A549 treated with CpdA at 1 μM for 4 hours (cell line): ENCODE measurements at places on chromosomes 6 and 20. TPM values are rescaled to one million over a fixed set of nuclear protein-coding genes. Genes with fewer than 3 reads are reported as not detected.

The LRFN2 gene
- not detected in 5 replicates for total RNA-seq

The TP53TG5 gene
- total RNA-seq = not detected in 5 replicates

The SPATS1 gene
- total RNA-seq = not detected in 5 replicates

The ADTRP gene
- total RNA-seq = 0.51 to 0.78 TPM (median 0.56 TPM) in 5 replicates

The CALHM4 gene
- total RNA-seq = not detected in 5 replicates

The STX11 gene
- 1.8 to 2.2 TPM (median 2.0 TPM) in 5 replicates for total RNA-seq
